Ascending aorta (tissue), 2 donors: ENCODE measurements at places on chromosomes 11 and 22.
A peak's percentile ranks its signal among the peaks of the same experiment; 100 is the strongest.

DNA sequence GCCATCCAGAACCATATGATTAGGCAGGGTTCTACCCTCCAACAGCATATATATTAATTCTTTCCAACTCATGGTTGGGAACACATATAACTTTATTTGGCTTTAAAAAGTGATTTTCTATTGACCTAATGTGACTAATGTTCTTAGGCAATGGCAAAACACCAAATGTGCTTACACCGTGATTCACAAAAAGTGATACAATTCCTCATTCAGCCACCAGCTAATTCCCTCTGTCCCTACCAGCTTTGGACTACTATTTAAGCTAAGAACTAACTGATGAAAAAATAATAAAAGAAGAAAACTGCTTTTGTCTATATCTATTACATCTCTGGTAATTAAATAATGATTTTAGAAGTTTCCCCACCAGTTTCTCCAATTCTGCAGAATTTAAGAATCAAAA, 4.7 kb downstream of the CTSC start:
- DNase-seq, result no peak

DNA sequence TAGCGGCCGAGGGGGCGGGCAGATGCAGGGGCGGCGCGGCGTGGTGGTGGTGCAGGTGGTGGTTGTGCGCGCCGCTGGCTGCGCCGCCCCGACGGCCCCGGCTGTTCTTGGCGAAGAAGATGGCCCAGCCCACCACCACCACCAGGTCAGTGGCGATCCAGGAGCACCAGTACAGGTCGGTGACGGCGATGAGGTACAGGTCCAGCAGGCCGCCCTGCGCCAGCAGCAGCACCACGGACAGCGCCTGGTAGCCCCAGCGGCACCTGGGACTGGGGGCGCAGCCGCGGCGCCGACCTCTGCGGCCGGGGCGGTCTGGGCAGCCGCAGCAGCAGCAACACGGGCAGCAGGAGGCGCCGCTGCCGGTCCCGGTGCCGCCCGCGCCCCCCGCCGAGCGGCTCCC, 879 bp downstream of the TMEM121B start:
- DNase-seq, result no peak

GRCh38 chr11:44834846-44835245, 108.1 kb downstream of the TSPAN18 start:
- no peak for DNase-seq

GRCh38 chr11:32786811-32787210, 7.7 kb downstream of the CCDC73 start:
- no peak for DNase-seq

GRCh38 chr22:42720263-42721044, at the start of gene A4GALT:
A4GALT (minus strand) TSS chr22:42720870; CDS start chr22:42693951, 26,919 bp downstream.
- DNase-seq, result no peak

DNA sequence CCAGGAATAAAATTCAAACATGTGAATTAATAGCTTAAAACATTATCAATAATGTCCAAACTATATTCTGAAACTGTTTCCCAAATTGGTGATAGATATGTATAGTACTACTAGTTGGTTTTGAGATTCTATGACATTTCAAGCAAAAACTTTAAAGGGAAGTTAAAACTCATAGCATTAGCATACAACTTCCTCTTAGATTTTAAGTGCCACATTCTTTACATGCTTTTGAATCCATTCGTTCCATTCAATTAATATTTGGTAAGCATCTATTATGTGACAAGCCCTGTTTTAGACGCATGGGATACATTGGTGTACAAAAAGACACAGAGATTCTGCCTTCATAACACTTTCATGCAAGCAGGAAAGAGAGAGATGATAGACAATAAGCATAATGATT, 8.9 kb downstream of the PATL1 start:
- no peak for DNase-seq

- no peak for DNase-seq
Measured at GRCh38 chr22:26199665-26200064, 30.4 kb downstream of the SEZ6L start.

- no peak for DNase-seq
Measured at GRCh38 chr11:125092669-125093068, 18.8 kb downstream of the TMEM218 start.

DNA sequence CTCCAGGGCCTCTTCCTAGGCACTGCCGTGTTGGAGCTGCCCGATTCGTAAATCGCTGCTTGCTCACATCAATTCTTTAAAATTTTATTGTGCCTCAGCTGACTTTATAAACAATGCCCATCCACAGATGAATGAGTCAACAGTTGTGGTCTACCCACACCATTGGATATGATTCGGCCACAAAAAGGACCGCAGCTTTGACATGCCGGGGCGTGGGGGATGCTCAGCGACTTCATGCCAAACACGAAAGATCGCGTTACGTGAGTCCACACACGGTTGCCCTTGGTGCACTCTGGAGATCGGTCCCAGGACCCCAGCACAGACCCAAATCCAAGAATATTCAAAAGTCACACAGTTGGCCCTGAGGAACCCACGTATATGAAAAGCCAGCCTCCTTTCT, 195.7 kb downstream of the CTTN start:
- DNase-seq, result no peak

DNA sequence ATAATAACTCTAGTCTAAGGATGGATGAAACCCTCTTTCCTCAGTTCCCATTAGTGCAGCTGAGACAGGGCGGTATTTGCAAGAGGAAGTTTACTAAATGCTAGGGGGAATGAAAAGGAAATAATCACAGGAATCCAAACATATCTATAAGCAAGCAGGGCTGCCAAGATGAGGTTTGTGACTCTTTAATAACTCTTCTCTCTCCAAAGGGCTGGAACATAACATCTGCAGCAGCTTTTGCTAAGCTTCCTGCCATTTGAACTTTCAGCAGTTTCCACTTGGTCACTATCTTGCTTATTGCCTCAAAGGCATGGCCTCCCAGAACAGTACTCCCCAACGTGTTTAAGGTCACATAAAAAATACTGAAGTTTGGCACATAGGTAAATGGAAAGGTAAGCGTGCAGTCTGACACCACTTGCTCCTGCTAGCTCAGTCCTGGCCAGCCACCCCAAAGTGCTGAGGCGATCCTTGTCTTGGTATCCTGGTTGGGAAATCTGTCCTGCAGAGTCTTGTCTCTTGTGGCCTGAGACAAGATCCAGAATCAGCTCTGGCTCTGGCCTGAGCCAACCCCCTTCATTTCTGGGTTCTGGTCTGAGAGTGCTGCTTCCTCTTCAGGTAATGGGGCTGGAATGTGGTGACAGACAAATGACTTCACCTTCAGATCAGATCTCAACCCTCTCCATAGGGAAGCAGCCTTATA, 81.8 kb downstream of the KCNC1 start:
- DNase-seq, result no peak

GRCh38 chr11:59336176-59336575, 22.5 kb upstream of the OR5AN1 start:
- DNase-seq, result no peak

DNA sequence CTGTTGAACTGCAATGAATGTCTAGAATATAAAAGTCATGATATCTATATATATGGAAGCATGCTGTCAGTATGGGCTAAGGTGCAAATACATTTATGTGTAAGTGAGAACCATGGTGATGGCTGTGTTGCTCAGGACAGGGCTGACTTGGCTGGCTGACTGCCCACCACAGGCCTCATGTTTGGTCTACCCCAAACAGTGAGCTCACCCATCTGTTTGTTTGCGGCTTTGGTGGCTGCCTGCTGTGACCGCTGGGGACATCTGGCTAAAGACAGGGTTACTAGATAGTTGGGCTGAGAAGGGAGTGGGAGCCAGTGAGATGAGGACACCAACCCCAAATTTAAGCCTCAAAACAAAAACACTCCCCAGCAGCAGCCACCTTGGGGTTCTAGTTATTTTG, 6.3 kb downstream of the CD44 start:
- DNase-seq, result no peak

DNA sequence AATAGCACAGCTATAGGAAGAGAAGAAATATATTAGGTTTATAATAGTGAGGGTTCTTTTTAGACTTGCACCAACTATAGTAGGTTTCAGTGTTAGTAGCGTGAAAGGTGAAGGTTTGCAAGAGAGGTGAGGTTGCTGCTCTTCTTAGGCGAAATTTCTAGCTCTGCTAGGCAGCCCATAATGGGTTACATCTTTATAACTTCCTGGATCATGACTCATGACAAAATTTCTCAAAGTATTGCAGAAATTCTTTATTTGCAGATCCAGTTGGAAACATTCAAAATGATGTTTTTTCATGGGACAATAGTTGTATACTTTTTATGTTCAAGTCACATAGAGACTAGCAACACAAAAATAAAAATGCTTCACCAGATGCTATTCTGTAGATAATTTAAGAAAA, 260.0 kb downstream of the SOX6 start:
- DNase-seq, result no peak

- no peak for DNase-seq
Measured at GRCh38 chr11:72491001-72491400, 56.7 kb upstream of the CLPB start.

DNA sequence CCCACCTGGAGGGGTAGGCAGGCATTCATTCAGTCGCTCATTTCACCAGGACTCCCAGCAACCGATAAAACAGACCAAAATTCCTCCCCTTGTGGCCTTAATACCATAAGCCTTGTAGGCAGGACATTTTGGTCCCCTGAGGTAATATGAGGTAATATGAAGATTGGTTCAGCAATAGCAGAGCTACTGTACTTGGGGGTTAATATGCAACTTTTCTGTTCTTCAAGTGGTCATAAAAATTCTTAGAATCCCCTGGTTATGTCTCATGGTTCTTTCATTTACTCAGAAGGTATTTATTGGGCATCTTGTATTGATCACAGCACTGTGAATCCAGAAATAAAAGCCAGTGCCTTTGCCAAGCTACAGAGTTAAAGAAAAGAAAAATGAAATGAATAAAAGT, 29.8 kb downstream of the SHISA8 start:
- DNase-seq, result no peak

GRCh38 chr11:25824688-25825087, 507.2 kb upstream of the ANO3 start:
- no peak for DNase-seq

DNA sequence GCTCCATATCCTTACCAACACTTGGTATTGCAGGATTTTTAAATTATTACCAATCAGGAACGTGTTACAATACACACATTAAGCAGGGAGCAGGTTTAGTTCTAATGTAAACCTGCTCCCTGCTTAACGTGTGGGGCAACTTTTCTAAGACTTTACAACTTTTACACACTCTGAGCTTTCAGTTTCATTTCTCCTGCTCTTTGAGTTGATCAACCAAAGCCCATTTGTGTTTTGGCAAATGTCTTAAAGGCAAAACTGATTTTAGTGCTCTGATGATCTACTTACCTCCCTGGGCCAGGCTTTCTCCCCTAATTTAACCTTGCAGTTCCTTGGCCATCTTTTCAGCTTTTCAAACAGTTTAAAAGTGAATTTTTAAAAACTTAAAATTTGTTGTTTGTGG, 70.9 kb downstream of the ZBTB44 start:
- no peak for DNase-seq

DNA sequence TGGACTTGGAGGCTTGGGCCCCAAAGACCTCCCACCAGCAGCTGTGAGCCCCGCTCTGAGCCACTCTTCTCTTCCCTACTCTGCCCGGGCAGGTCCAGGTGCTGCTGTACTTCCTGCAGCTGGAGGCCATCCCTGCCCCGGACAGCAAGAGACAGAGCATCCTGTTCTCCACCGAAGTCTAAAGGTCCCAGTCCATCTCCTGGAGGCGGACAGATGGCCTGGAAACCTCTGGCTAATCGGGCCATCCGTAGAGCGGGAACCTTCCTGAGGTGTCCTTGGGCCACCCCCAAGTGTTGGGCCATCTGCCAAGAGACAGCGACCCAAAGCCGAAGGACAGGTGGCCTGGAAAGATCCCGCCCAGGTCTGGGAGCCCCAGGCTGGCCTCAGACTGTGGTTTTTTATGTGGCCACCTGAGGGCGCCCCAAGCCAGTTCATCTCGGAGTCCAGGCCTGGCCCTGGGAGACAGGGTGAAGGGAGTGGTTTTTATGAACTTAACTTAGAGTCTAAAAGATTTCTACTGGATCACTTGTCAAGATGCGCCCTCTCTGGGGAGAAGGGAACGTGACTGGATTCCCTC, 135.1 kb downstream of the BCR start:
- DNase-seq, result no peak

- DNase-seq, result no peak
Measured at GRCh38 chr11:126790550-126791081, 210.0 kb downstream of the KIRREL3 start.

- no peak for DNase-seq
Measured at GRCh38 chr11:85831050-85831449, 20.1 kb upstream of the SYTL2 start.

GRCh38 chr11:13784855-13785254, 116.4 kb downstream of the FAR1 start:
- no peak for DNase-seq

DNA sequence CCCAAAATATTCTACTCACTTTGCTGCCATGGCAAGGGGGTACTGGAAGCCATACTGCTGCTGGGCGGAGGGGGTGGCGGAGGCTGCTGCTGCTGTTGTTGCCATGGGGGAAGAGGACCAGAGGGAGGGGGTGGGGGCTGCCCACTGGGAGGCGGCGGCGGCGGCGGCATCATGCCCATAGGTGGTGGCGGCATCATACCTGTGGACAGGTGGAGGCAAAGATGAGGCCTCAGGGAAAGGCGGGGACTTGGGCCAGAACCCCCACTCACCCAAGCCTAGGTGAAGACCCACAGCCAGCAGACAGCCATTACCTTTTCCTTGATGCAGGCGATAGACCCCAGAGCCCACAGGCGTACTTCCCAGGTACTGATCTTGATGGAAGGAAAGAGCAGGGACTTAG, 7.1 kb upstream of the PYGM start:
- peak; percentile 60 for DNase-seq

DNA sequence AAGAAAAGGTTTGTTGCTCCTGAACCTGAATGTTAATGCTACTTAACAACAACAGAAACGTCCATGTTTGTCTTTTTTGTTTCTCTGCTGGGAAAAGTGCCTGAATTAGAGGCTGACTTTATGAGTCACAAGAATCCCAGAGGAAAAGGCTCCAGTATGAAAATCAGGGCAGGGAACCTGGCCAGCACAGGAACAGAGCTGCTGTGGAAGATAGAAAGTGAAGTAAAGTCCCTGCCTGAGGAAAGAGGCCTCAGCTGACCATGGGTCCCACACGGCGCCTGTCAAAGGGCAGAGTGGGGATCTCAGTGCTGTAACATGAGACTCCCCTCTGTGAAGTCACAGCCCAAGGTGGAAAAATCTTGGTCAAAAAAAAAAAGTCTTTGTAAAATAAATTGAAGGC, 632.3 kb upstream of the CCDC90B start:
- no peak for DNase-seq
